Pons (tissue), 1 donor: ENCODE measurements at places on chromosomes 12 and 14.
A peak's percentile ranks its signal among the peaks of the same experiment; 100 is the strongest.

DNA sequence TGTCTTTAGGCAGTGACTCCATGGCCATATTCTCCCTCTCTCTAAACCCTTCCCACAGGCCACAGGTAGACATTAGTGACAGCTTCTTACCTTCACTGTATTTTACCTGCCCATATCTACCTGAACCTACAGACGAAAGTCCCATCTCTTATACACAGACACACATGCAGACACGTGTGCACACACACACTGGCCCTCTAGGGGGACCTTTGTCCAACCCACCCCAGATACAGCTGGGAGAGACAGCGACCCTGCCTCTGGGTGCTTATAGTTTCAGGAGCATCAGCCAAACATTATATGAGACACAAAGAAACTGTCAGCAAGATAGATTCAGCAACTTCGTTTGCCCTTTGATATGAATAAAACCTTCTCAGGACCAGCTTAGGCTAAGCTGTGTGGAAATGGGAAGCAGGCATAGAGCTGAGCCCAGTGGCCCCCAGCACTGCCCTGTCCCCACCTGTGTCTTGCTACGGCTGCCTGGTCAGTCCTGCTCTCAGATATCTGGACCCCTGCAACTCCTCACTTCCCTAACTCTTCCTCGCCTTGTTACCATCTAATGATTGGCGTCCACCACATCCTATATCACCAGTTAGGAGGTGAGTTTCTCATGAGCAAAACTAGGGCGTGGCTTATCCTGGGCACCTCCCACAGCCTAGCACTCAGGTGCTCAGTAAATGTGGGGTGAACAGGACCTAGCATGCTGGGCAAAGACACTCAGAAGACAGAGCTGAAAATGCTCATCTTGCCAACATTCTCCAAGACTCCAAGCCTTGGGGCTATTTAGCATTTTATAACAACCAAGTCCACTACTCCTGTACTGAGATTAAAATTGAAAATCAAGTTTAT, 12.0 kb upstream of the CD9 start:
- no peak for DNase-seq

- no peak for DNase-seq
These were observed 134.0 kb downstream of the GCH1 start for GRCh38 chr14:54768501-54769129.

GRCh38 chr12:6769666-6770065, 2.7 kb upstream of the LAG3 start:
- DNase-seq: no peak

GRCh38 chr14:76376878-76377734, 1.2 kb downstream of the ESRRB start:
- DNase-seq: peak; percentile 35

- DNase-seq: no peak
These were observed 185.7 kb downstream of the SRGAP1 start for GRCh38 chr12:64030155-64030554.

DNA sequence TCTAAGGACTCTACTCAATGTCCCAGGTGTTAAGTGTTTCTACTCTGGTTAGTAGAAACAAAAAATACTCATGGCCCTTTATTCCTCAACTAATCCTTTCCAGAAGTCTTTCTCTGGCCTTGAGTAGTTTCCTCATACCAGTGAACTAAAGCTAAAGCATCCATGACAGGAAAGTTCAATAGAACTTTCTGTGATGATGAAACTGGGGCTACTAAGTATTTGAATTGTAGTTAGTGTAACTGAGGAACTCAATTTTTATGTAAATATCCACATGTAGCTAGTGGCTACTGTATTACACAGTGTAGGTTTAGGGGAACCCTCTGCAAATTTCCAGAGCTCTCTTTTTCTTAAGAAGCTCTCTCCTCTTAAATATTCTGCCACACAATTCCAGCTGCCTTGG, 63.7 kb downstream of the R3HDM2 start:
- no peak for DNase-seq

DNA sequence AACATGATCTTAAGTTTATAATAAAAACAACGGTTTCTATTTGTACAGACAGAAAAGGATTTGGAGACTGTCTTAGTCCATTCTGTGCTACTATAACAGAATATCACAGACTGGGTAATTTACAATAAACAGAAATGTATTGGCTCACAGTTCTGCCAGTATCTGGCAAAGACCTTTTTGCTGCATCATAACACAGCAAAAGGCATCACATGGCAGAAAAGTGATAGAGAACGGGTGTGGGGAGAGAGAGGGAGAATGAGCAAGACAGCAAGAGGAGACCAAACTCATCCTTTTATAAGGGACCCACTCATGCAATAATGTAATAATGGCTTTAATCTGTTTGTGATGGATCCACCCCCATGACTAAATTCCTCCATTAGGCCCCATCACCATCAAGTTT, 17.0 kb upstream of the NUDT4 start:
- DNase-seq: no peak

DNA sequence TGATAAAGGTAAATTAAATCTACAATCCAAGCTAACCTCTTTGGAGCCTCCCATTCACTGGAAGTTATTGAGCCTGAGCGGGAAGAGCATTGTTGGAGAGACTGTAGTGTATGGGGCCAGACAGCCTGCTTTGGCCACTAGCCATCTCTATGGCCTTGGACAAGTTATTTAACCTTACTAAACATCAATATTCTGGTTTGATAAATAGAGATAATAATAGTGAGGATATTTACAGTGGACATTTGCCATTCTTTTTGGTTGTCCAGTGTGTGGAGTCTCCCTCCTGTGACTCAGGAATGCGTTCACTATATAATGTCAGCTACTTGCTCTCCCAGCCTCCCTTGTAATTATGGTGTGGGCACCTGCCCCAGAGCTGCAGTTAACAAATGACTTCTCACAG, 216.1 kb downstream of the SLC38A4 start:
- no peak for DNase-seq
